Hypothalamus (tissue), 51 donors: ENCODE measurements at places on chromosomes 2 and 18.

DNA sequence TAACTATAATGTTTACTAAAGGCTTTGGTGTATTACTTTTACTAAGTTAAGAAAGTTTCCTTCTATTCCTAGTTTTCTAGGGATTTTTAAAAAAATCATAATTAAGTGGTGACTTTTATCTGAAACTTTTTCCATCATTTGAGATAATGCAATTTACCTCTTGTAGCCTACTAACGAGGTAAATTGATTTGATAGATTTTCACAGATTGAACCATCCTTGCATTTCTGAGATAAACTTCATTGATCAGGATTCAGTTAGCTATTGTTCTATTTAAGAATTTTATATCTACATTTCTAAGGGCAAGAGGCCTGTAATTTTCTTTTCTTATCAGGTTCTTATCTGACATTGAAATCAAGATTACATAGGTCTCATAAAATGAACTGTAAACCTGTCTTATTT, 178.1 kb downstream of the MIB1 start:
- no peak for DNase-seq

GRCh38 chr2:48249631-48250473, 280.1 kb upstream of the STON1 start:
- DNase-seq, result no peak

DNA sequence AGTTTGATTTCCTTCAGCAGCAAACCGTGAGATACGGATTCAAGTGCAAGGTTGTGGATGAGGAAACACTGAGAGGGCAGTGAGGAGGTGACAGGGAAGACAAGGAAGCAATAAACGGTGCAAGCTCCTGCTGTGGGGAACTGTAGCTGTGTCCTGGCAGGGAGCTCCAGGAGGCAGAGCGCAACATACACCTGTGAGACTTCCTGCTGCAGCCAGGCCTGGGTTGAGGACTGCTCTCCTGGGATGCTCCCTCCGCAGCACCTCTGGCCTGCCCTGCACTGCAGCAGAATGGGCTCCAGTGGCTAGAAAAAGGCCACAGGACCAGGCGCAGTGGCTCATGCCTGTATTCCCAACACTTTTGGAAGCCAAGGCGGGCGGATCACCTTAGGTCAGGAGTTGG, 85.5 kb downstream of the MRO start:
- no peak for DNase-seq

DNA sequence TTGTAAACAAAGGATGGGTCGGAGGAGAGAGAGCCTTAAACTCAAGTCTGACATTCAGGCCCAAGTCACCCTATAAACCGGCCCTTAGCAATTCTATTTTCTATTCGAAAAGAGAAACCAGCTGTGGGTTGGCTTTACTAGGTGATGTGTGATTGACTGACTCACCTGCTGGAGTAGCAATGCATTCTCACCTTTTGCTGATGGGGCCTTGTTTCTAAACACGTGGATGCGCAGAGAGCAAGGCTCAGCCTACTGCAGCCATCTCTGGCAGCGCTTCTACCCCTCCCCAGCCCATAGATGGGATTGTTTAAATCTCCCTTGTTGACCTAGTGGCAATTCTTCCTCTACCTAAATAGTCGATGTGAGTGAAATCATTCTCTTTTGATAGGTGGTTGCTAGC, 138.5 kb downstream of the MEIS1 start:
- DNase-seq, result no peak

- DNase-seq, result no peak
These were observed 8.5 kb downstream of the ZNF516 start for GRCh38 chr18:76486574-76486973.

DNA sequence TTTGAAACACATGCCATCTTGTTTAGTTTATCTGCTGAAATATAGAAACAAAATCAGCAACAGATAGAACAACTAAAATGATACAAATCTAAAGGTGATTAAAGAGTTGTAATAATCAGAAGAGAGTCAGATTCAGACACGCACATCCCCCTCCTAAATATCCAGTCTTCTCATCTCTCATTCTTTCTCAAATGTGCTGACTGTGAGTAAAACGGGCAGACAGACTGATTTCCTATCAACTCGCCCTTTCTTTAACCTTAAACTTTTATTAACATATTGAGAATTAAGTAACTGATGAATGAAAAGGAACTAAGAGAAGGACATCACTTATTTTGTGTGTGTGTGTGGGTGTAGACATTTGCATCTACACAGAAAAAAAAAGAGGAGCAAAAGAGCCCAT, 34.6 kb upstream of the SPP2 start:
- no peak for DNase-seq

- no peak for DNase-seq
These were observed 92.4 kb upstream of the ZFP36L2 start for GRCh38 chr2:43318791-43319190.

DNA sequence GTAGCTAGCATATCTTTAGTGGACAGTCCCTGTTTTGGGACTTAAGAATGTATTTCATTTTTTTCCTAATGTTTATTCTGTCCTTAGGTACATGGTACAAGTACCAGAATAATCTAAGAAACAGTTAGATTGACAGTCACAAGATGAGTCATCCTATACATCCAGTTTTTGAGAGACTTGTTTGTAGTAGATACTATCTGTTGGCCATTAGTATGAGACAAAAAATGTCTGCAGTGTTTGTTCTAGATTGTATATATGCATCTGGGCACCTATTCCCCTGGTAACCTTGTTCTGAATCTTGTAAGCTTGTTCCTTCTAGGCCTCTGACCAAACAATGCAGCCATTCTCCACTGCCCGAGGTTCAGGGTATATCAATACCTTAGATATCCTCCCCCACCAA, 1343.5 kb downstream of the SUCLG1 start:
- no peak for DNase-seq

DNA sequence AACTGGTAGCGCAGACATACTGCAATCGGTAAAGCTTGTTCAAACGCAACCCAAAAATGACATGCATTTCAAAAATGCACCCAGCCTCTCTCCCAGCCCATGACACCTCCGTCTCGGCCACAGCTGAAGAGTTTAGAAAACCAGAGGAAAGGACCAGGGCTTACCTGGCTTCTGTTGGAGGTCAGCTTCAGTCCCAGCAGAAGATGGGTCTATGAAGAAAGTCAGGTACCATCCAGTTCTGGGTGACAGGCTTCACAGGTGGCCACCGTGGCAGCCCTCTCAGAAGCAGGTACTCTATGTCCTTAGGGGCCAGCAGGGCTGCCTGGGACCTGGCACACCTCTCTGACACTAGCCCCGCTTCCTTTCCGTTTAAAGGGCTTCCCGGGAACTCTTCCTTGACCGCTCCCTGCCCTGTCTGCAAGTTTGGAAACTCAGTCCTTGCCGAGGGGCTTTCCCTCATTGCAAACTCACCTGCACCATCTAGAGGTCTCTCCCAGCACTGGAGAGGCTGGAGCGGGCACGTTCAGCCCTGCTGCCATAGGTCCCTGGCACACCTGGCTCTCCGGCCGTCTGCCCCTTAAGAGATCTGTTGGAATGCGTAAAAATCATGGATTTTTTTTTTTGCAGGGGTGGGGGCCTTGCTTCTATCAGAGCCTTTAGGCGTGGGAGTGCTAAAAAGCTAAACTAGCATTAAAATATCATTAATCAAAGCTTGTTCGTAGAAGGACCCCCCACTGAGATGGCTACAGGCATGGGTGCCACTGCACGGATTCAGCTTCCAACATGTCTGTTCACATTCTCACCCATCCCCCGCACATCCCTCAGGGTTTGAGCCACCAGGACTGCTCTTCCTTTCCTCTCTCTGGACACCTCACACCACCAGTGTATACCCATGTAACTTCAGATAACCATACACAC, at the start of gene EDAR:
EDAR (minus strand) TSS at position 425 of the 918 bp plus-strand sequence. CDS start 58,206 bp downstream, outside the sequence.
- DNase-seq, result peak; percentile 0

DNA sequence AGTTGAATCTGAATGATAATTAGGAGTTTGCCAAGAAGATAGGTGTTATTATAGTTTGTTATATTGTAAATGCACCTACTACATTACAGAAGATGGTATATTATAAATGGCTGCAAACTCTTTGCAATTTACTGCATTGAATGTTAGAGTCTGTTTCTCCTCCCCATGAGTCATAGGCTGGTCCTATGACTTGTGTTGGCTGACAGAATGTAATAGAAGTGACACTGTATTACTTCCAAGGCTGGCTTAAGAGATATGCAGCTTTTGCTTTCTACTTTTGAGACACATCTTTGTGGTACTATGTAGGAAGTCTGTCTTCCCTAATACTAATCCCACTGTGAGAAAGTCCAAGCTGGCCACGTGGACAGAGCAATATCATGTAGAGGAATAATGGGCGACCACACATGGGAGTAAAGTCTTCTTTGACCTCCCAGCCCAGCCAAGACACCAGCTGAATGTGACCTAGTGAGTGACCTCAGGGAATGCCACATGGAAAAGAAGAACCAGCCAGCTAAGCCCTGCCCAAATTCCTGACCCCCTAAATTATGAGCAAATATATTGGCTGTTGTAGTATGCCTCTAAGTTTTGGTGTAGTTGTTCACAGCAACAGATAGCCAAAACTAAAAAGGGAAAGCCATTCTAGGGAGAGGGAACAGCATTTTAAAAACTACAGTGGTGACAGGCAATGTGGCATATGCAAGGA, 6.8 kb upstream of the DDX1 start:
- DNase-seq, result no peak

GRCh38 chr2:56118474-56118873, 65.3 kb upstream of the CCDC85A start:
- no peak for DNase-seq

DNA sequence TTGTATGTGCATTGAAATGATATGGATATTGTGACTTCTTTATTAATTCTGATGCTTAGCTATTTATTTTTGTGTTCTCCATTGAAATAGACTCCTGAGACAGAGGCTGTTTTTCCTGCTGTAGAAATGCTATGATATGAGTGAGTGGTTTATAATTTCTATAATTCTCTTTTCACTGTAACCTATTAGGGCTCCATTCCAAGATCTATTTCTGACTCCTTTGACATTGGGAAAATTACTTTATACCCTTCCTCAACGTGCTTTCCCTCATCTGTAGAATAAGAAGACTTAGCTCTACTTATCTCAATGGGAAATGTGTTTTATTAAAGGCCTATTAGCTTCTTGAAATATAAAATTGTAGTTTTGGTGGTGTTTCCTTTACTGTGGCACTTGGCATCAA, 144.5 kb upstream of the RPRM start:
- no peak for DNase-seq

DNA sequence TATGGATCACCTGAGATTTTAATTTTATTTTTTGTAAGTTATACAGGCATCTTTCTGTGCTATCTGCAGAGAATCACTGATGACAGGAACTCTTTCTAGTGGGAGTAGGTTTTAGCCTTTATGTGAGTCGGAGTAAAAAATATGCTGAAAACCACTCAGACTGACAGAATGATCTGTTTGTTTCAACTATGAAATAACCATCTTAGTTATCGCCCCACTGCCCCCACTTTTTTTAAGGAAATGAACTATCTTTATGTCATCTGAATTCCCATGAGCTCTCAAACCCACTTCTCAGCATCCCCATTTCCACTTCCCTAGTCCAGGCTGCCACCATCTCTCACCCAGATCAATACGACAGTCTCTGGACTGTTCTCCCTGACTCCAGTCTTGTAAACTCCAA, 38.9 kb downstream of the MRPL33 start:
- no peak for DNase-seq

DNA sequence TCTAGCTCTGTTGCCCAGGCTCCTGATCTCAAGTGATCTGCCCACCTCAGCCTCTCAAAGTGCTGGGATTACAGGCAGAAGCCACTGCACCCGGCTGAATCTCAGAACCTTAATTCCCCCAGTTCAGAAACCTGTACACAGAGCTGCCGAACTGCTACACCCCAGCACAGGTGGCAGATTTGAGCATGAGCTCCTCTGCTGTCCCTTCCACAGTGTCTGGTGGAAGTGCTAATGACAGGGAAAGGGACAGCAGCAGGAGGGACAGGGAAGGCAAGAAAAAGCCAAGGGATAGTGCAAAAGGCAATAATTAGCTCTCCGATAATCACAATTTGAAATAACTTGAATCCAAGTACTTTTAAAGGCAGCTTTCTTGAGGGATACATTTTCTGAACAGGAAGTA, 211.4 kb upstream of the ZNF521 start:
- DNase-seq, result no peak

DNA sequence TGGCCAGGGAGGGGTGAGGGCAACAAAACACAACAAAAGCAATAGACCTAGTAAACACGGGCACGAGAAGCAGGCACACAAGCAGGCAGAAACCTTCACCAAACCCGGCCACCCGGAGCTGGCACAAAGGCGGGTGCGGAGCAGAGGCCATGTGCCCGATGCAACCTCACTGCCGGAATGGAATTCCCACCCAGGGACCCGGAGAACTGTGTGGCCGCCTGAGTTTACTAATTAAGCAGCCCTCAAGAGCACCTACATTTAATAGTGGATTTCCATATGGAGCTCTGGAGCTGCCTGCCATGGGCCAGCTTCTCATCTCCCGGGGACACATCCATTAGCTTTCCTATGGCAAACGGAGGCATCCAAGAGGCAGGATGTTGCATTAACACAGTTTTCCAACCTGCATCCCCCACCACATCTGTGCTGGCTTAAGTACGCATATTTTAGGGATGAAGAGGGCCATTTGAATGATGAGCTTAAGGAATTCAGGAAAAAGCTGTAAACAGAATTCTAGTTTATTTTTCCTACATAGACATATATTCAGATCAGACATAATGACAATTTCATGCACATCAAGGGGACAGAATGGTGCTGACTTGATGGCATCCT, 104.5 kb upstream of the SMIM21 start:
- DNase-seq, result no peak

- DNase-seq, result no peak
These were observed 178.2 kb downstream of the SUCLG1 start for GRCh38 chr2:84280873-84281272.

- no peak for DNase-seq
These were observed 33.8 kb upstream of the HNRNPA3 start for GRCh38 chr2:177178797-177179196.

GRCh38 chr2:240619506-240620148, 5.7 kb upstream of the GPR35 start:
- no peak for DNase-seq

DNA sequence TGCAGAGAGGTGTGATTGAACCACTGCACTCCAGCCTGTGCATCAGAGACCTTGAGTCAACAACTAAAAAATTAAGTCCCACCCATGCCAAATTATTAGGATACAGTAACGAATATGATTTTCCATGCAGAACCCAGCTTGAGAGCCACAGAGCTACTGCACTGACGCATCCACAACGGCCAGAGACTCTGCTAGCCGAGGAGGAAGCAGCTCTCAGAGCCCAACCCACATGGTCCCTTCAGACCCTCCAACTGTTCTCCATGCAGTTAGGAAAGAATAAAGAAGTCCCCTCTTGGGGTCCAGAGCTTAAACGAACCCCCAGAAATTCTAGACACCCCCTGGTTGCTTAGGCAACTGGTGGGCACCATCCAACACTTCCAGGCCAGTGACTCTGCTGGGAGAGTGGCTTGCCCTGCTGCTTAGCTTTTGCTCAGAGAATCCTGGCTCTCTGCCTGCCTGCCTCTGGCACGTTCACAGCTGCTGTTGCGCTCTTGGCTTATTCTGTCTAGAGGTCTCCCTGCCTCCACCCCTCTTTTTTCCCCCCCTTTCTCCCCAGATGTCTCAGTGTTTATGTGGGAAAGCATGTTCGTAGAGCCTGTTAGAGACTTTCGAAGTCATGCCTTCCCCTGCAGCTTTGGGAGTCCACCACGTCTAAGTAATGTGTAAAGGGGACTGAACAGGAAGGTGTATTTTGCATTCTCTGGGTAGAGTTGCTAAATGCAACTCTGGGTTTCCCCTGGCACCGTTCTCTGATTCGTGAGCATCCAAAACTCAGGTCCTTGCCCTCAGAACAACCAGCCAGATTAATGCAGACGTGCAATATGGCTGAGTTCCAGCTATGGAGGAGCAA, 26.0 kb upstream of the SP3 start:
- no peak for DNase-seq
